ENCODE measurements at places on chromosomes 11 and 22. TPM values are rescaled to one million over a fixed set of nuclear protein-coding genes. Genes with fewer than 3 reads are reported as not detected.
A peak's percentile ranks its signal among the peaks of the same experiment; 100 is the strongest.

OR6A2 gene
- total RNA-seq = not detected

GRCh38 chr11:113528982-113529381, 53.8 kb upstream of the DRD2 start:
- H3K27me3 ChIP-seq = peaks cover 47% of the 10 kb centered on the region
- H3K4me3 ChIP-seq = no peak overlapping the region
- no peak for DNase-seq
- no peaks in the 10 kb centered on the region for H3K36me3 ChIP-seq

PGGHG gene
- total RNA-seq = 214 TPM

- H3K4me3 ChIP-seq = no peak overlapping the region
- peaks cover 12% of the 10 kb centered on the region for H3K27me3 ChIP-seq
- H3K4me1 ChIP-seq = no peaks in the 10 kb centered on the region
- DNase-seq = no peak
- H3K27ac ChIP-seq = no peak overlapping the region
Measured at GRCh38 chr11:134921938-134922337, 509.9 kb upstream of the B3GAT1 start.

DNA sequence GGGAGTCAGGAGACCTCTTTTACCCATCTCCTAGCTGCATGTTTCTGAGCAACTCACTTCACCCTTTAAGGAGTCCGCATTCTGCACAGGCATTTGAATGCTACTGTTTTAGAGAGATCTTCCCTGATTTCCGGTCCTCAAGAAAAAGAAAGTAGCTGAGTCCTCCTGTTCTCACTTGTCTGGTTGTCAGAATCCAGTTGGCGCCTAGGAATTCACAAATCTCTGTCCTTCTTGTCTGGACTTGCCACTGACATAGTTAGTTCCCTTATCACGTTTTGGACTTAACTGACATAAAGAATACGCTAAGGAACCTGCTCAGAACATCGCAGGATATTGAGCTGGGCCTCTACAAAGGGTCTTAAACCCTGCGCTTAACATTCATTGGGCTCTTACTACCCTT, 61.3 kb upstream of the OR5P2 start:
- DNase-seq = no peak
- H3K4me3 ChIP-seq = no peak overlapping the region
- H3K27ac ChIP-seq = no peak overlapping the region
- peaks cover 3% of the 10 kb centered on the region for H3K27me3 ChIP-seq

DNA sequence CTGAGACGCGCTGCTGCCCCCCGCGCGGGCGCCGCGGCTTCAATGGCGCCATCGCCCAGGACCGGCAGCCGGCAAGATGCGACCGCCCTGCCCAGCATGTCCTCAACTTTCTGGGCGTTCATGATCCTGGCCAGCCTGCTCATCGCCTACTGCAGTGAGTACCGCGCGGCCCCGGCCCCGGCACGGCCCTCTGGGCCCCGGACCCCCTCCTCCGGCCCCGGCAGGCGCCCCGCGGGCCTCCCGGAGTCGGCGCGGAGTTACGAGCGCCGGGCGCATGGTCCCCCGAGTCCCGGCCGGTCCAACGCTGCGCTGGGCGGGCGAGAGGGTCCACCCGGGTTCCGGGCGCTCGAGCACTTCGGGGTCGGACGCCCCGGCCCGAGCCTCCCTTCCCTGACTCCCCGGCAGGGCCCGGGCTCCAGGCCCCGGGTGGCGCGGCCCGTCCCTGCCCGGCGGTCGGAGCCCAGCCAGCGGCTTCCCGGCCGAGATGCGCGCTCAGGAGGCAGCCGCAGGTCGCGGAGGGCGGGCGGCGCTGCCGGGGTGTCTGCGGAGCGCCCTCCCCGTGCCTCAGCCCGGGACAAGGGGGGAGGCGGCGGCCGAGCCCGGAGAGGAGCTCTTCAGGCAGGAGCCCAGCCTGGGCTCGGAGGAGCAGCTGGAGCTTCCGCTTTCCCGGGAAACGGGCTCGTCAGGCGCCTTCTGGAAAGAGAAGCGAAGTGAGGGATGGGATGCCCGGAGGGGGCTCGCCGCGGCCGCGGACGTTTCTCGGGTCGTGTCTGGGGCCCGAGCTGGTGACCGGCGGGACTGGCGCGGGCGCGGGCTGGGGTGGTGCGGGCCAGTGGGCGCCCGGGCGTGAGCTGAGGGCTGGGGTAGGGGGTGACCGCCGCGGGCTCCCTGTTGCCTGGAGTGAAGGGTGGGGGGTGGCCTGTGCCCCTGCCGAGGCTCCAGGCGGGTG, 1337.8 kb downstream of the BRD1 start:
- no peak for DNase-seq
- no peak overlapping the region for H3K4me3 ChIP-seq
- no peaks in the 10 kb centered on the region for H3K36me3 ChIP-seq
- H3K27me3 ChIP-seq = peaks cover 52% of the 10 kb centered on the region

- no peak for DNase-seq
- peaks cover 21% of the 10 kb centered on the region for H3K36me3 ChIP-seq
- H3K4me1 ChIP-seq = peaks cover 19% of the 10 kb centered on the region
- no peak overlapping the region for H3K4me3 ChIP-seq
Measured at GRCh38 chr11:44602891-44603310, 37.4 kb downstream of the CD82 start.

PARVG gene
- 170 TPM for total RNA-seq

DNA sequence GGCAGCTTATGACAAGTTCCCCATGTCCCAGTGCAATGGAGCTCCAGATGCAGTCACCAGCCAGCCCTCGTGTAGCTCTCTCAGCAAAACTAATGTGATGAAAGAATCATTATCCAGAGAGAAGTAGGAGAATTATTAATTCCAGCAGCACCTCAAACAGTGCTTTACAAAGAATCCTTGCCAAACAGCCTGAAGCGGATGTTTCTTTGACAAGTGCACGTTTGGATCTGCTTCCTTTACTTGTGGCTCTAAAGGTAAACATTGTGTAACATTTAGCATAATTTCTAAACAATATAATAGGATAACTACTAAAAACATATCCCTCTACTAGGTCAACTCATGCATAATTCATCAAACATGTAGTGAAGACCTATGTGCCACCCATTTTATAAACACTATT, 197.0 kb downstream of the FAM181B start:
- H3K27me3 ChIP-seq = no peaks in the 10 kb centered on the region
- H3K27ac ChIP-seq = no peak overlapping the region
- H3K4me1 ChIP-seq = no peaks in the 10 kb centered on the region
- H3K4me3 ChIP-seq = no peak overlapping the region
- DNase-seq = no peak
- H3K36me3 ChIP-seq = no peaks in the 10 kb centered on the region

GRCh38 chr11:65822776-65823528, 10.8 kb upstream of the SNX32 start:
- H3K36me3 ChIP-seq = no peaks in the 10 kb centered on the region
- no peak overlapping the region for H3K4me3 ChIP-seq
- no peaks in the 10 kb centered on the region for H3K27me3 ChIP-seq

GRCh38 chr22:21000987-21001600, 824 bp downstream of the THAP7 start:
- peaks cover 28% of the 10 kb centered on the region for H3K4me1 ChIP-seq
- peaks cover 2% of the 10 kb centered on the region for H3K36me3 ChIP-seq
- peak; percentile 51 for DNase-seq
- H3K27ac ChIP-seq = peak overlapping the region; percentile 97
- no peaks in the 10 kb centered on the region for H3K27me3 ChIP-seq
- peak overlapping the region; percentile 96 for H3K4me3 ChIP-seq

DEPDC7 gene
- 1.6 TPM for total RNA-seq

GRCh38 chr11:85810521-85810870, 445 bp downstream of the SYTL2 start:
- peaks cover 26% of the 10 kb centered on the region for H3K4me1 ChIP-seq
- no peak for DNase-seq
- no peaks in the 10 kb centered on the region for H3K36me3 ChIP-seq
- no peaks in the 10 kb centered on the region for H3K27me3 ChIP-seq
- peak overlapping the region; percentile 86 for H3K4me3 ChIP-seq

DNA sequence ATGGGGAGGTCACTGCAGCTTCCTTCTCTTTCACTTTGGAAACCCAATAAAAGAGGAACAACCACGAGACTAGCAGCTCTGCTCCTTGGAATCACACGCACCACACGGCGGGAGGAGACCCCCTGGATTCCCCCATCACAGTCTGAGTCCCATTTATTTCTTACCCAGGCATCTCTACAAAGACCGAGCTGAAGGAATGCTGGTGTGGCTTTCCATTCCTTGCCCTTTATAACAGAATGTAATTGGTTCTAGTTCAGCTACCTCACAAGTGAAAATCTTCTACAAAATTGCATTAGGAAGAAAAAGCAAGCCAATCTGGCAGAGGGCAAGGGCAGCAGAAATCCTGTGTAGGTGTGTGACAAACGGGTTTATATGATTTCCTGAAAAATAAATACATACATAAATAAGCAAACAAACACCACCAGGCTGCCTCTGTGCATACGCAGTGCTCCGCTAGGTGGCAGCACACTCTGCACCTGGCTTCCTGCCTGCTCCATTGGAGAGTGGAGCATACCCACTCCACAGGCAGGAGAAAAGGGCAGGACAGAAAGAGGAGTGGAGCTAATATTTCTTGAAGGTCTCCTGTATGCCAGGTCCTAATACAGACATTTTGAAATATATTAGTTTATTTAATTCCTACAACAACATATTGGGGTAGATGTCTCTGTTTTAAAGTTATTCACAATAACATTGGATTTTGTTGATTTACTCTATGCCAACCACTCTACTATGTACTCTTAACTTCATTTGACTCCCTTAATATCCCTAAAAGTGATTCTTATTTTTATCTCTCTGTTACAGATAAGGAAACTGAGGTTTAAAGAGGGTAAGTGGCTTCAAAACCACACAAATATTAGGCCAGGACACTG, 673.1 kb downstream of the KCNA4 start:
- H3K27me3 ChIP-seq = no peaks in the 10 kb centered on the region
- no peak overlapping the region for H3K27ac ChIP-seq
- no peaks in the 10 kb centered on the region for H3K36me3 ChIP-seq
- H3K4me1 ChIP-seq = no peaks in the 10 kb centered on the region

GRCh38 chr22:44547371-44547770, 49.3 kb upstream of the RTL6 start:
- no peak overlapping the region for H3K4me3 ChIP-seq
- H3K27ac ChIP-seq = no peak overlapping the region
- peaks cover 9% of the 10 kb centered on the region for H3K4me1 ChIP-seq
- no peaks in the 10 kb centered on the region for H3K36me3 ChIP-seq

FAM181B gene
- total RNA-seq = not detected

- peaks cover 19% of the 10 kb centered on the region for H3K4me1 ChIP-seq
- H3K27me3 ChIP-seq = no peaks in the 10 kb centered on the region
- no peak overlapping the region for H3K27ac ChIP-seq
- no peak overlapping the region for H3K4me3 ChIP-seq
- no peak for DNase-seq
Measured at GRCh38 chr22:42644422-42645340, 4.3 kb upstream of the ATP5MGL start.

DNA sequence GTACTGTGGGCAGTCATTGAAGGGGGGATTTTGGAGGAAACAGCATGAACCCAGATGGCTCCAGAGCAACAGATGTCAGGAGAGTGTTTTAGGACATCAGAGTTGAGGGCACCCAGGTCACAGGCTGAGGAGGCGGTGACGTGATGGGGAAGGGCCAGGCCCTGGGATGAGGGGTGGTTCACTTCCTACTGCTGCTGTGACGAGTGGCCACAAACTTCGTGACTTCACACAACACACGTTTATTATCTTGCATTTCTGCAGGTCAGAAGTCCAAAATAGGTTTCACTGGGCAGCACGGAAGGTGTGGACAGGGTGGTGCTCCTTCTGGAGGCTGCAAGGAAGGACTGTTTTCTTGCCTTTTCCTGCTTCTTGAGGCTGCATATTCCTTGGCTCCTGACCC, 77.7 kb upstream of the RAB1B start:
- no peak overlapping the region for H3K4me3 ChIP-seq
- no peaks in the 10 kb centered on the region for H3K27me3 ChIP-seq
- H3K27ac ChIP-seq = no peak overlapping the region
- H3K4me1 ChIP-seq = peaks cover 6% of the 10 kb centered on the region
